ENCODE measurements at places on chromosomes 2 and 18.

GRCh38 chr2:80048296-80048695 lies 256.3 kb downstream of the LRRTM1 start:
- DNase-seq = no peak

- DNase-seq = no peak
Measured at GRCh38 chr2:21466341-21466927, 342.7 kb downstream of the TDRD15 start.

DNA sequence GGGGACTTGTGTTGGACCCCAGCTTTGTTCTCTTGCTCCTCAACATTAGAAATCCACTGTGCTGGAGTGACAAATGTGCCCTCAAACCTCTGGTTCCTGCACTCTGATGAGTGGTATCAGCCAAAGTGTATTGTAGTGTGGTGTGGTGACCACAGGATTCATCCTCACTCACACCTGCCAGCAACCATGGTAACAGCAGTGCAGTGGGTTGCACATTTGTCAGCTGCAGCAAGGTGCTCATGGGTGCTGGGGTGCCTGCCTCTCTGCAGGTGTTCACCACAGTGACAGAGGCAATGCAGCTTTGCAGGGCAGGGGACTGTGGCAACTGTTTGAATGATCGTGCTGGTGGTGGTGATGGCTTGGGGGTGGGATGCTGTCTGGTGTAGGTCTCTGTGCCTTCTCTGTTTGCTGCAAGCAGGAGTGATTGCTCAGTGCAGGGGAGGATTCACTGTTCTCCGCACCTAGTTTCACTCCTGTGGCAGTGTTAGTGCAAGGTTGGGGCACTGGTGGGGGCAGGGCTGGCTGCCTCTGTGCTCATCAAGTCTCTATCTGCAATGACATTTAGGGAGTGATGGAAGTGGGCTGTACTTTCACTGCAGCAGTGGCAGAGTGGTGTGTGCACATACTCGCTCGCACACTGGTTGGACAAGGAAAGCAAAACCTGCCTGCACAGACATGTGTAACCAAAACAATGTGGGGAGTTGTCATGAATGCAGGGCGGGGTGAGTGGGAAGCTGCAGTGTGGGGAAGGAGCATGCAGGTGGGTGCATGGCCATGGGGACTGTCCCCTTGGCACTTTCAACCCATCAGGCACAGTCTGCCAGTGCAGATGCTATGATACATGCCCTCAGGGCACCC lies 301.1 kb downstream of the PIK3C3 start:
- no peak for DNase-seq

DNA sequence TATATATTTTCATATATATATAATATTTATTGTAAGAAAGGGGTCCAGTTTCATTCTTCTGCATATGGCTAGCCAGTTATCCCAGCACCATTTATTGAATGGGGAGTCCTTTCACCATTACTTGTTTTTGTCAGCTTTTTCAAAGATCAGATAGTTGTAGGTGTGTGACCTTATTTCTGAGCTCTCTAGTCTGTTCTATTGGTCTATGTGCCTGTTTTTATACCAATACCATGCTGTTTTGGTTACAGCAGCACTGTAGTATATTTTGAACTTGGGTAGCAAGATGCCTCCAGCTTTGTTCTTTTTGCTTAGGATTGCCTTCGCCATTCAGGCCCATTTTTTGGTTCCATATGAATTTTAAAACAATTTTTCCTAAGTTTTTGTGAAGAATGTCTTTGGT lies 320.1 kb downstream of the CDH2 start:
- no peak for DNase-seq

DNA sequence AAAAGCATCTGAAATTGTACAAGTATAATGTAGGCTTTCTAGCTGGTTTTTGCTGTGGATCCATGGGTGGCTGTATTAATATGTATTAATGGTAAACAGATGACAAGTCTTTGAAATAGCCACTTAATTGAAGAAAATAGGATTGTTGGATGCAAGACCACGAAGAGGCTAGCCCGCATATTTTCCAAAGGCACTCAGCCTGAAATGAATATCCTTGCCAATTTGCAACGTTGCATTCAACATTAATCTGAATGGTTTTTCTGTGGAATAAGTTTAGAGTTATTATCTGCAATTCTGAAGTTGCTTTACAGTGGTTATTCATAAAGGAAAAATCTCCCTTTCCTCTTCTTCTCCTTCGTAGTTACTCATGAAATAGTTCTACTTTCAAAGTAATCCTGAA lies 86.2 kb upstream of the SPATS2L start:
- no peak for DNase-seq

- DNase-seq = no peak
Measured at GRCh38 chr2:128421861-128422311, 103.2 kb upstream of the HS6ST1 start.

- DNase-seq = no peak
Measured at GRCh38 chr2:177124371-177124770, 88.2 kb upstream of the HNRNPA3 start.

All from CD4-positive, alpha-beta T cell treated with Interferon alpha-2 for 1 hour (primary cell).